Suprapubic skin (tissue), 4 donors: ENCODE measurements at places on chromosomes 16 and 17. TPM values are rescaled to one million over a fixed set of nuclear protein-coding genes. Genes with fewer than 3 reads are reported as not detected.
A peak's percentile ranks its signal among the peaks of the same experiment; 100 is the strongest.

Gene SPATA32
- total RNA-seq, result not detected

DNA sequence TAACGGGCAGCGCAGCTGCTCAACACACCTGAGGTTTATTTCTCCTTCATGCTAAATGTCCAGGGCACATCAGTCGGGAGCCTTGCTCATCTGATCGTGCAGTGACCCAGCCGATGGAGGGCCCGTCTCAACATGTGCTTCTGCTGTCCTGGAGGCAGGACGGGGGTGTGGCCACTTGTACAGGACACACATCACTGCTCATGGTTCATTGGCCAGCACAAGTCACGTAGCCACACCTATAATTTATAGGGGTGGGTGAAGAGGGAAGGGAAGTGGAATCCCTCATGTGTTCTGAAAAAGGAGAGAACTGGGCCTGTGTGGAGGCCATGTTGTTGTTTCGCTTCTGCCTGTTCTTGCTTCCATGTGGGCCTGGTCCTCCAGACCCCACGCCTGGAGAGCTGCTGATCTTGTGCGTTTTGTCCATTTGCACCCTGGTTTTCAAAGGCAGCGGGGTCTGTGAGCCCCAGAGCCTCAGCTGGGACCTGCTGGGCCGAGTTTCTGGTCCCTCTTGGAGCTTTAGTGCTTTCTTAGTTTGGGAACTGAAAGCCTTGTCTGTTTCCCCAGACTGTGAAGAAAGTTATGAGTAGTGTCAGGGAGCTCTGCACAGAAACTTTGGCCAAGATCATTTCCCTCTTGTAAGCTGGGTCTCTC is 60.5 kb downstream of the CMIP start:
- no peak overlapping the region for H3K27ac ChIP-seq
- DNase-seq, result no peak
- H3K27me3 ChIP-seq, result no peaks in the 10 kb centered on the region
- peaks cover 26% of the 10 kb centered on the region for H3K4me1 ChIP-seq

- H3K4me3 ChIP-seq, result no peak overlapping the region
- no peak for DNase-seq
Observed at GRCh38 chr17:179066-179432, 2.4 kb downstream of the DOC2B start.

GRCh38 chr16:83550183-83550569 is 257.6 kb upstream of the HSBP1 start:
- H3K36me3 ChIP-seq, result no peaks in the 10 kb centered on the region
- H3K27ac ChIP-seq, result no peak overlapping the region
- H3K27me3 ChIP-seq, result no peaks in the 10 kb centered on the region
- no peak overlapping the region for H3K4me3 ChIP-seq
- DNase-seq, result no peak
- H3K4me1 ChIP-seq, result no peaks in the 10 kb centered on the region

DNA sequence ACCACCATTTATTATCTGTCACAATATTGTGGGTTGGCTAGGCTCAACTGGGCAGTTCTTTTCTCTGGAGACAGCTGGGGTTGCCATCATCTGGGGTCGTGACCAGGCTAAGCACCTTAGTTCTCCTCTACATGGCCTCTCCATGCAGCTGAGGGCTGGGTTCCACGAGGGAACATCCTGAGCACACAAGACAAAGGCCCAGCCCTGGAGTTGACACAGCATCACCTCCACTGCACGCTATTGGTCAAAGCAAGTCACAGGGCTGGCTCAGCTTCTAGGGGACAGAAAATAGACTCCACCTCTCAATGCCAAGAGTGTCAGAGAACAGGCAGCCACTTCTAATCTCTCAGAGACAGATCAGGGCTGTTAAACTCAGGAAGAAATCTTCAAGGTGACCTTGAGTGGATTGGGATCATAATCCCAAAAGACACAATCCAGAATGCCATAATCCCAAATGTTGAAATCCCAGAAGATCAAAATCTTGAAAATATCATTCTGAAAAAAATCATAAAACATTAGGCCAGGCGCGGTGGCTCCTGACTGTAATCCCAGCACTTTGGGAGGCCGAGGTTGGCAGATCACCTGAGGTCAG is 13.0 kb upstream of the USP10 start:
- H3K4me3 ChIP-seq, result no peak overlapping the region
- H3K36me3 ChIP-seq, result no peaks in the 10 kb centered on the region
- no peak overlapping the region for H3K27ac ChIP-seq
- peak; percentile 43 for DNase-seq
- peaks cover 7% of the 10 kb centered on the region for H3K27me3 ChIP-seq
- H3K4me1 ChIP-seq, result no peaks in the 10 kb centered on the region

DNA sequence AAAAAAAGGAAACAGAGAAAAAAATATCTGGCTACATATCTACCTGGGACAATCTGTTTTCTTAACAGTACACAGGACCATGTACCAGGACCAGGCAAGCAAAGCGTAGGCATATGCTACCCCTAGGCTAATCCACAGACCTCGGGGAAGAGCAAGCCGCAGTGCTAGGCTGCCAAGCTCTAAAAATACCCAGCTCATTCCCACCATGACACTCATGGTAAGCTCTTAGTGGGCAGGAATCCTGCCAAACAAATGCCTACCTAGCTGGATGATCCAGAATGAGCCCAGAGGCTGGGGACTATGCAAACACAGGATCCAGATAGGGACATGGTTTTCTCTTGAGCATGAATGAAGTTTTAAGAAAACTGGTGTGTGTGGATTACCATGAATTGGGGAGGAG is 95.6 kb downstream of the GRIN2A start:
- no peak overlapping the region for H3K4me3 ChIP-seq
- H3K27ac ChIP-seq, result no peak overlapping the region
- no peaks in the 10 kb centered on the region for H3K27me3 ChIP-seq
- DNase-seq, result no peak
- H3K4me1 ChIP-seq, result no peaks in the 10 kb centered on the region

DNA sequence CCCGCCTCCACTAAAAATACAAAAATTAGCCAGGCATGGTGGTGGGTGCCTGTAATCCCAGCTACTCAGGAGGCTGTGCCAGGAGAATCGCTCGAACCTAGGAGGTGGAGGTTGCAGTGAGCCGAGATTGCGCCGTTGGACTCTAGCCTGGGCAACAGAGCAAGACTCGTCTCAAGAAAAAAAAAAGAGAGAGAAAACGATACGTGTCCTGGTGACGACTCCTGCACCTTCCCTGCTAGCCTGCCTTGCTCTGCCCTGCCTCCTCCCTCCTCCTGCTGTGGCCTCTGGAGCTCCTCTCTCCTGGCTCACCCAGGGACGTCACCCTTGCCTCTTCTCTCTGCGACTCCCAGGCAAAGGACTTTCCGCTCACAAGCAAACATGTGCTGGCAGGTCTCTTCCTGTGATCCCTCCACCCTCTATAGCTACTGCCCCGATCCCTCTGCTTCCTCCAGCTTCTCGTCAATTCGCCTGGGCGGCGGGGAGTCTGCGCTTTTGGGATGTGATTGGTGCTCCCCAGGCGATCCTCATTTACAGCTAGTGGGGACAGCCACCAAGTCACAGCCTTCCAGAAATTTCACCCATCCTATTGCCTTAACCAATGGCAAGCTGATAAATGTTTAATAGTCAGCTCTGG is 25.5 kb upstream of the CBX4 start:
- peaks cover 57% of the 10 kb centered on the region for H3K27me3 ChIP-seq
- H3K4me1 ChIP-seq, result peaks cover 7% of the 10 kb centered on the region
- no peak overlapping the region for H3K27ac ChIP-seq

DNA sequence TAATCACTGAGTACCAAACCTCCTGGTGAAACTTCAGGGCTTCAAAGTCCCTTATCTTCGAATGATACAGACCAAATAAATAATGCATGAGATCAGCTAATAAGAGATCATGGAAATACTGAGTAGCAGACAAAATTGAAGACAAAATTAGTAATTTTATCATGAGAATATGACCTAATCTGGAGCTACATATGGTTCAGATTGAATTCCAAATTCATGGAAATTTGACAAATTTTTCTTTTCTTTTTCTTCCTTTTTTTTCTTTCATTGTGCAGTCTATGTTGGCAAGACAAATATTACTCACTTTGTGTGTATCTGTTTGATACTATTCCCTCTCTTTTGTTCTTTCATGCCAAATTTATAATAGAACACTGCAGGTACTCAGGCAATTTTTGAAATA is 218.1 kb upstream of the KCNJ16 start:
- peaks cover 3% of the 10 kb centered on the region for H3K4me1 ChIP-seq
- H3K27me3 ChIP-seq, result no peaks in the 10 kb centered on the region

GRCh38 chr16:50326835-50327465 is 41.8 kb downstream of the BRD7 start:
- DNase-seq, result no peak
- peaks cover 63% of the 10 kb centered on the region for H3K36me3 ChIP-seq
- H3K27me3 ChIP-seq, result no peaks in the 10 kb centered on the region
- no peak overlapping the region for H3K4me3 ChIP-seq

Gene MYH1
- not detected for total RNA-seq

DNA sequence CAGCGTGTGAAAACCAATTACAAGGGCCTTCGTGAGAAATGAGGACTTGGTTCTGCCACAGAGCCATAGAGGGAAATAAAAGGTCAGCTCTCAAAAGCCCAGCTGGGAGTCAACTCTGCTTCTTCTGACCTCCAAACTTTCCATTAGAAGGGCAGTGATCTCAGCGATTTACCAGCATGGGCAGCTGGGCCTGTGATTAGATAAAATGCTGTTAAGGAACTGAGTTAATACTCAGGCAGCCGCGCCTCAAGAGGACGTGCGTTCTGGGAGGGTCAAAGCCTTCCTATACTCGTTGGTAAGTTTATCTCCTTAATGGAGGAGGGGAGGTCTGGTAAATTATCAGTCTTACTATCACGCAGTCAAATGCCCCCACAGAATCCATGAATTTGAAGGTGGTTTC is 480.2 kb upstream of the ERCC4 start:
- no peaks in the 10 kb centered on the region for H3K4me1 ChIP-seq
- no peak overlapping the region for H3K4me3 ChIP-seq
- no peak for DNase-seq
- H3K27me3 ChIP-seq, result no peaks in the 10 kb centered on the region
- H3K27ac ChIP-seq, result no peak overlapping the region

Gene TEKT5
- total RNA-seq, result 2.3 TPM

- peak overlapping the region; percentile 92 for H3K27ac ChIP-seq
- H3K36me3 ChIP-seq, result no peaks in the 10 kb centered on the region
- no peak for DNase-seq
- H3K4me1 ChIP-seq, result peaks cover 49% of the 10 kb centered on the region
Observed at GRCh38 chr17:77287432-77288068, 146.8 kb downstream of the SEC14L1 start.

DNA sequence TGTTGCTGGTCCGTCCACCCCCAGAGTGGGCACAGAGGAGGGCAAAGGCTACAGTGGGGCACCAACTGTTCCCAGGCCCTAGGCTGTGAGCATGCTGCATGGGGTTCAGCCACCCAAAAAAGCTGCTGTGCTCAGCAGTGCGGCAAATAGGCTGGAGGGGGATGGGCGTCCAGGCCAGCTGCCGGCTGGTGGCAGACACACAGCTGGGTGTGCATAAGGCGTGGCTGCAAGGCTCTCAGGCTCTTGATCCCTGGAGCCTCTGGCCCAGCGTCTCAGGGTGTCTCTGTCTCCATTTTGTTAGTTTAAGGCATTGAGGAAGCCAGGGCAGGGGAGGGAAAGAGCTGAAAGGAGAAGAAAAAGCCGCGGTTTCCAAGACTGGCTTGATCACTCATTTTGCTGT is 8.8 kb downstream of the RPL19 start:
- H3K27ac ChIP-seq, result peak overlapping the region; percentile 66
- peaks cover 14% of the 10 kb centered on the region for H3K36me3 ChIP-seq
- H3K4me3 ChIP-seq, result peak overlapping the region; percentile 37
- peaks cover 61% of the 10 kb centered on the region for H3K4me1 ChIP-seq

Gene DECR2
- total RNA-seq, result 23.4 TPM
